A549 treated with RU486 at 1 μM for 4 hours (cell line): ENCODE measurements at places on chromosomes 5 and 9. TPM values are rescaled to one million over a fixed set of nuclear protein-coding genes. Genes with fewer than 3 reads are reported as not detected.

The KIF4B gene
- 0.02 to 0.06 TPM in 2 of 5 replicates, not detected in the others for total RNA-seq

The SAXO1 gene
- total RNA-seq, result not detected in 5 replicates

The LCN12 gene
- 0.61 to 1.6 TPM (median 0.86 TPM) in 5 replicates for total RNA-seq

The DND1 gene
- total RNA-seq, result 0.48 to 0.94 TPM (median 0.73 TPM) in 5 replicates

The SLC25A2 gene
- not detected in 5 replicates for total RNA-seq

The DRD1 gene
- total RNA-seq, result 0.37 to 1.0 TPM (median 0.64 TPM) in 5 replicates

The IFNA13 gene
- total RNA-seq, result not detected in 5 replicates

The BHMT2 gene
- total RNA-seq, result 0.15 TPM in 1 of 5 replicates, not detected in the others

The IFNA7 gene
- total RNA-seq, result not detected in 5 replicates

The SLC1A1 gene
- total RNA-seq, result 1.0 to 1.7 TPM (median 1.5 TPM) in 5 replicates

The KIAA0825 gene
- total RNA-seq, result 0.16 to 0.64 TPM (median 0.35 TPM) in 5 replicates

The NKD2 gene
- 8.7 to 14.0 TPM (median 12.2 TPM) in 5 replicates for total RNA-seq

The LHX3 gene
- 0.07 to 0.14 TPM (median 0.11 TPM) in 4 of 5 replicates, not detected in the other for total RNA-seq

The TMED7 gene
- 47.4 to 60.9 TPM (median 55.6 TPM) in 5 replicates for total RNA-seq

The DIPK1B gene
- total RNA-seq, result 7.3 to 11.1 TPM (median 8.6 TPM) in 5 replicates

The THBS4 gene
- 0.08 to 0.12 TPM in 2 of 5 replicates, not detected in the others for total RNA-seq

The ANKRD31 gene
- 0.05 to 0.07 TPM (median 0.06 TPM) in 4 of 5 replicates, not detected in the other for total RNA-seq

The ADAMTS16 gene
- 1.1 to 1.5 TPM (median 1.5 TPM) in 5 replicates for total RNA-seq

The C9orf153 gene
- 0.23 to 0.43 TPM in 2 of 5 replicates, not detected in the others for total RNA-seq

The OR1J1 gene
- not detected in 5 replicates for total RNA-seq

The SLC36A3 gene
- not detected in 5 replicates for total RNA-seq

The JAKMIP2 gene
- not detected in 5 replicates for total RNA-seq

The CLIC3 gene
- 2.0 to 3.7 TPM (median 3.4 TPM) in 5 replicates for total RNA-seq
